ENCODE measurements at places on chromosomes 6 and 20. TPM values are rescaled to one million over a fixed set of nuclear protein-coding genes. Genes with fewer than 3 reads are reported as not detected.

SLC22A2 gene
- total RNA-seq = 39.2 TPM

LST1 gene
- total RNA-seq = 10.8 TPM

SLC25A27 gene
- 44.6 TPM for total RNA-seq

FRK gene
- total RNA-seq = 2.1 TPM

HLA-G gene
- total RNA-seq = not detected

PLN gene
- total RNA-seq = 6.0 TPM

TBXT gene
- not detected for total RNA-seq

UBE2C gene
- 31.7 TPM for total RNA-seq

GRCh38 chr6:135018941-135019340 is 35.7 kb downstream of the HBS1L start:
- H3K27ac ChIP-seq = no peak overlapping the region
- DNase-seq = no peak
- no peak overlapping the region for H3K4me3 ChIP-seq
- no peaks in the 10 kb centered on the region for H3K36me3 ChIP-seq

- peaks cover 23% of the 10 kb centered on the region for H3K4me1 ChIP-seq
- H3K4me3 ChIP-seq = no peak overlapping the region
- H3K27ac ChIP-seq = no peak overlapping the region
- DNase-seq = no peak
Observed at GRCh38 chr20:47792021-47792618, 6.8 kb upstream of the SULF2 start.

DNA sequence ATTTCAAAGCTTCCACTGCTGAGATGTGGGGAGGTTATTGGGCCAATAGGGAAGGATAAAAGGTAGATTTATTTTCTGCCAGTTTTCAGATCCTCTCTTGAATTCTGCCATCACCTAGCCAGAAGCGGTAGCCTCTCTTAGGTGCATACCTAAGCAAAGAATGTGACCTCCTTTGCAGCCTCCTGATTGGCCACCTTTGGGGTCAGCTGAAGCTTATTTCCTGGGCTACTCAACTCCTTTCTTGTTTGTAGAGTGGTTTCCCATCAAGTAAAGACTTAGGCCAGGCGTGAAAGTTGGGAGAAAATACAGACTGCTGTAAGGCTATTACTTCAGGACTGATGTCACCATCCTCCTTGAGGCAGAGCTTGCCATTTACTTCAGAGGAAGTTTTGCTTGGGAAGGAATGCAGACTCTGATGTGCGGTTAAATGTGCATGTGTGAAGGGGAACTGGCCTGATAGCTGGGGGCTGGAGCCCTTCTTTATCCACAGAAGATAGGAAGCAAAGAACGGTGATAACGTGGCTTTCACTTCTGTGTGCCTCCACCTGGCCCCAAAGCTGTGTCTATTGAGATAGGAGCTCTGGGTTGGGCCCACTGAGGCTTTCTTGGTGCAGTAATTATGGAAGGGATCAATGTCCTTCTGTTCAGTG is 70.1 kb downstream of the TRMT11 start:
- no peaks in the 10 kb centered on the region for H3K36me3 ChIP-seq
- no peak for DNase-seq
- H3K4me3 ChIP-seq = no peak overlapping the region
- H3K4me1 ChIP-seq = no peaks in the 10 kb centered on the region
- H3K27me3 ChIP-seq = no peaks in the 10 kb centered on the region
- H3K27ac ChIP-seq = no peak overlapping the region

DNA sequence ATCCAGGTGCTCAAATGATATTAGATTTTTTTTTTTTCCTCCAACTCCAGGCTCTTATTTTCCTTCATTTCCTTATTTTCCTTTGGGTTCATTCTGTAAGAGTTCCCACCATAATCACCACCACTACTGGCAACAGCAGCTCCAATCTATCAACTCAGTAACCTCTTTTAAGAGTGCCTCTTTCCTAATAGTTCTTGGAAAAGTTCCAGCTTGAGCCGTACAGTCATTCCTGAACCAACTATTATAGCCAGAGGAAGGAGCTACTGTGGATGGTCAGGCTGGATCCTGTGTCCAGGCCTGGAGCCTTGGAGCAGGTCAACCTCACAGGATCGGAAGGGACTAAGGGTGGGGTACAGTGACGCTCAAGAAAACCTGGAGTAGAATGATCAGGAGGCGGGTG is 4.2 kb upstream of the ANGPT4 start:
- DNase-seq = no peak
- H3K27me3 ChIP-seq = no peaks in the 10 kb centered on the region
- no peak overlapping the region for H3K27ac ChIP-seq
- H3K36me3 ChIP-seq = no peaks in the 10 kb centered on the region

GRCh38 chr6:113818578-113818977 is 38.6 kb upstream of the MARCKS start:
- no peak overlapping the region for H3K27ac ChIP-seq
- H3K4me1 ChIP-seq = no peaks in the 10 kb centered on the region
- DNase-seq = no peak
- no peak overlapping the region for H3K4me3 ChIP-seq
- H3K36me3 ChIP-seq = no peaks in the 10 kb centered on the region

GRCh38 chr6:101550451-101550850 is 156.9 kb downstream of the GRIK2 start:
- H3K4me3 ChIP-seq = no peak overlapping the region
- no peak for DNase-seq
- no peak overlapping the region for H3K27ac ChIP-seq
- no peaks in the 10 kb centered on the region for H3K36me3 ChIP-seq
- H3K4me1 ChIP-seq = no peaks in the 10 kb centered on the region
- no peaks in the 10 kb centered on the region for H3K27me3 ChIP-seq

DNA sequence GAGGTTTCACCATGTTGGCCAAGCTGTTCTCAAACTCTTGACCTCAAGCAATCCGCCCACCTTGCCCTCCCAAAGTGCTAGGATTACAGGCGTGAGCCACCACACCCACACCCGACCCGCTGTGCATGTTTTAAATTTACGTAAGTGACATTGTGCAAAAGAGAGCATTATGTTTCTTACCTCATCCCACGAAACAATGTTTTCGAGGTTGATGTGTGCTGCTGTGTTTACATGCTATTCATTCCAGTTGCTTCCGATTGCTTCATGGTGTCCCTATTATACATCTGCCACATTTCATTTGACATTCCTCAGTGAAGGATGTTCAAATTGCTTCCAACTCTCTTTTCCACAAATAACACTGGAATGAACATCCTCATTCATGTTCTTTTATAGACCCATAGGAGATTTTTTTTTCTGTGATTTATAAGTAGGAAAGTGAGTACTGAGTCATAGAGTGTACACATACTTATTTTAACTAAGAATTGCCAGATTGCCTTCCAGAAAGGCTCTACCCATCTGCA is 403.9 kb upstream of the JARID2 start:
- H3K4me3 ChIP-seq = no peak overlapping the region
- H3K36me3 ChIP-seq = no peaks in the 10 kb centered on the region
- H3K27ac ChIP-seq = no peak overlapping the region
- H3K4me1 ChIP-seq = peaks cover 3% of the 10 kb centered on the region
- H3K27me3 ChIP-seq = no peaks in the 10 kb centered on the region

DNA sequence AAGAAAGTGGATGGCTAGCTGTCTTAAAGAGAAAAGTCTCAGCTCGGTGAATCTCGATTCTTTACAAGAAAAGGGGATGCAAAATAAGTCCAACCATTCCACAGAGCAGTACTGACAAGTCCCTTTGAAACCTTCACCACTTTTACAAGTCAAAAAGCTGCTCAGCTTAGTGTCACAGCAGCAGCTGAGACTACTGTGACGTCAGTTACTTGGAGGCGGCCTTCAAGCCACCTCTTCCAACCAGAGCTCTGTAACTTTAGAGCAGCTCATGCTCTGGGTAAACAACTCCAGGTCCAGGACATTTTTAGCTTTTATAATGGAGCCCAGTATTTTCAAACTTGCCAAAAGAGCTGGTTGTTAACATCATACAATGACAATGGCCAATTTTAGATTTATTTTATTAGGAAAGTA is at the start of gene KIAA0408:
Gene KIAA0408, minus strand, starts transcription at position 159 of the 411 bp plus-strand sequence. CDS start 5,408 bp downstream, outside the sequence.
- H3K36me3 ChIP-seq = no peaks in the 10 kb centered on the region
- no peak within 1 kb of the TSS for H3K4me3 ChIP-seq
- H3K4me1 ChIP-seq = no peaks in the 10 kb centered on the region
- peak within 1 kb of the TSS; percentile 50 for H3K27ac ChIP-seq
- DNase-seq = no peak
- no peaks in the 10 kb centered on the region for H3K27me3 ChIP-seq

DNA sequence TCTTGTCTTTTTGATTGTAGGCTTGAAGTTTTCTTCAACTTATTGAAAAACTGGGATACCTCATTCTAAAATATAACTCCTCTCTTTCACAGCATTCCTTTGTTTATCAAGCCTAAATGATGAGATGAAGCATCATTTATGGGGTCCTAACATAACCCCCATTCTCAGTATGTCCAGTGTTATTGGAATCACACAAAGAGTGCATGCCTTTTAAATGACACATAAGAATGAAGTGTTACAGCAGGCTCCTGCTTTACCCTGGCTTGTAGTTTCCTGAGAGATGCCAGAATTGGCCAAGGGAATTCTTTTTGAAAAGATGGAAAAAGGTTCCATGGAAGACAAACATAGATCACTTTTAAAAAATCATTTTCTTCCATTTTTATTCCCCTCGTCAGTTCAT is 502.4 kb downstream of the BCKDHB start:
- H3K4me1 ChIP-seq = no peaks in the 10 kb centered on the region
- H3K27ac ChIP-seq = no peak overlapping the region
- no peaks in the 10 kb centered on the region for H3K27me3 ChIP-seq
- no peak overlapping the region for H3K4me3 ChIP-seq
- no peaks in the 10 kb centered on the region for H3K36me3 ChIP-seq
- DNase-seq = no peak

- DNase-seq = no peak
- no peak overlapping the region for H3K4me3 ChIP-seq
- H3K27ac ChIP-seq = no peak overlapping the region
- H3K27me3 ChIP-seq = no peaks in the 10 kb centered on the region
Observed at GRCh38 chr6:53294095-53294494, 54.7 kb downstream of the ELOVL5 start.

DNA sequence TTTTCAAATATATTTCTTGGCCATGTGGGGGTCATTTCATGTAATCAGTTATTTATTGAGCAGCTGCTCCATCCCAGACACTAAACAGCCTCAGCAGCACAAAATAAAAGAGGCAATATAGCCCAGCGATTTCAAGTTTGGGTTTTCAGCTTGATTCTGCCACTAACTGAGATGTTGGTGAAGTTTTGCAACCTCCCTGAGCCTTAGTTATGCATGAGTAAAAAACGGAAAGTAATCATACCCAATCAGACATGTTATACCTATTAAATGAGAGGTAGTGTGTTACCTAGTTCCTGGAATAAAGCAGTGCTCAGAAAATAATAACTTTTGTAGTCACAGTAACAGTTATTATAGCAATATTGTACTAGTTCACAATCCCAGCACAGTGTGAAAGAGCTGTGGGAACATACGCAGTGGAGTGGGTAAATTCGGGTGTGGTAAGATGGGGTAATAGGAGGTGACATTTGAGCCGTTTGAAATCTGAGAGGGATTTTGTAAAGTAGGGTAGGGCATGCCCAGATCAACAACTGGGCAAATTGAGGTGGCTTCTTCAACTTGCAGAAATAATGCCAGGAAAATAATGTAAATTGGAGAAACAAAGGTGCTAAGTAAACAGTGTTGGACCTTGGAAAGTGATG is 1.5 kb downstream of the SLC9A8 start:
- H3K27ac ChIP-seq = no peak overlapping the region
- peaks cover 16% of the 10 kb centered on the region for H3K36me3 ChIP-seq
- peaks cover 13% of the 10 kb centered on the region for H3K4me1 ChIP-seq
- no peak overlapping the region for H3K4me3 ChIP-seq
- DNase-seq = no peak

DNA sequence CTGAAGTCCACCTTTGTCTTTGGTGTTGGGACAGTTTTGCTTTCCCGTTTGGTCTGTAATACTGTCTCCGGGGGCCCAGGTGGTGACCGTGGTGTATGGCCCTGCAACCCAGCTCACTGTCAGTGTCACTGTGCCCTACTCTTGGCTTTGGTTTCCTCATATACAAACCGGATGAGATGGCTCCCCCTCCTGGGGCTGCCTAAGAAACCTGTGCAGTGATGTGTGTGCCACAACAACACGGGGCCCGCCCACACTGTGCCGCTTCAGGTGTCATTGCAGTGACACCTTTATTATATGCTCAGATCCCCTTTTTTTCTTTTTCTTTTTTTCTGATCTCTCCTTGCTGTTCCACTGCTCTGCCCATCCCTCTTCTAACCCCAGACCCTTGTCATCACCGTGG is 73.9 kb downstream of the RAMACL start:
- H3K27me3 ChIP-seq = no peaks in the 10 kb centered on the region
- H3K36me3 ChIP-seq = peaks cover 28% of the 10 kb centered on the region
- no peak for DNase-seq
- H3K4me3 ChIP-seq = no peak overlapping the region
- peaks cover 5% of the 10 kb centered on the region for H3K4me1 ChIP-seq

GRCh38 chr20:56689852-56690485 is 60.9 kb downstream of the TFAP2C start:
- H3K27me3 ChIP-seq = peaks cover 3% of the 10 kb centered on the region
- no peak overlapping the region for H3K4me3 ChIP-seq
- peaks cover 5% of the 10 kb centered on the region for H3K4me1 ChIP-seq
- DNase-seq = no peak
- no peak overlapping the region for H3K27ac ChIP-seq

DNA sequence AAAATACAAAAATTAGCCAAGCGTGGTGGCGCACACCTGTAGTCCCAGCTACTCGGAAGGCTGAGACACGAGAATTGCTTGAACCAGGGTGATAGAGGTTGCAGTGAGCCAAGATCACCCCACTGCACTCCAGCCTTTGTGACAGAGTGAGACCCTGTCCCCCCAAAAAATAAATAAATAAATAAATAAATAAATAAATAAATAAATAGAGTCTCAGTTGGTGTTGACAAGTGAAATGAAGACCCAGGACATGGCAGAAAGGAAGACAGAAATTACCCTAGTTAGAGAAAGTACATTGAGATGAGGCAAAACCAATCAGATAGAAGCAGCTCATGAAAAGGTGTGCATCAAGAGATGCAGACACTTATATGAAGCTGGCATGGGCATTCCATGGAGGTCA is 105.0 kb downstream of the IBTK start:
- no peak overlapping the region for H3K27ac ChIP-seq
- no peaks in the 10 kb centered on the region for H3K27me3 ChIP-seq
- no peaks in the 10 kb centered on the region for H3K4me1 ChIP-seq
- no peak overlapping the region for H3K4me3 ChIP-seq
- DNase-seq = no peak

GRCh38 chr6:109461733-109462526 is 6.4 kb upstream of the MICAL1 start:
- H3K27me3 ChIP-seq = no peaks in the 10 kb centered on the region
- no peak overlapping the region for H3K27ac ChIP-seq
- no peak overlapping the region for H3K4me3 ChIP-seq
- peaks cover 7% of the 10 kb centered on the region for H3K4me1 ChIP-seq
- DNase-seq = no peak
- H3K36me3 ChIP-seq = peaks cover 11% of the 10 kb centered on the region

GRCh38 chr20:41040855-41041254 is 12.2 kb downstream of the TOP1 start:
- H3K4me3 ChIP-seq = no peak overlapping the region
- no peaks in the 10 kb centered on the region for H3K27me3 ChIP-seq
- no peaks in the 10 kb centered on the region for H3K36me3 ChIP-seq
- no peak overlapping the region for H3K27ac ChIP-seq
- H3K4me1 ChIP-seq = no peaks in the 10 kb centered on the region

Data from spinal cord (tissue), 10 donors.